ENCODE measurements at places on chromosomes 6 and 20.

DNA sequence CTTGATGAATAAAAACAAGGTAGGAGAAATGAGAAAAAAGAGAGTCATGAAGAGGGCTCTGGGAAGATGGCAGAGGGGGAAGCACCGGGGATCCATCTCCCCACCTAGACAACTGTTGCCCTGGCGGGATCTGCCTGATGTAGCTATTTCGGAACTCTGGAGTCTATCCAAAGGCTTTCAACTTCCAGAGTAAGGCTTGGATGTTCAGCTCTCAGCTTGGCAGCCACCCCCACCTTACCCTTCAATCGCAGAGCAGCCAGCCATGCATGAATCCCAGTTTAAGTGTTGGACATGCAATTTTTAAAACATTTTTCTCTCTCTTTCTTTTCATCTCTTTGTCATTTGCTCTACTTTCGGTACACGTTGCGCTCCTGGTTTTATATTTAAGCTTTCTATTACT, 275.9 kb upstream of the EXOC2 start:
- H3K36me3 ChIP-seq: no peaks in the 10 kb centered on the region
- H3K4me1 ChIP-seq: no peaks in the 10 kb centered on the region
- no peaks in the 10 kb centered on the region for H3K27me3 ChIP-seq
- no peak overlapping the region for H3K27ac ChIP-seq
- H3K4me3 ChIP-seq: no peak overlapping the region

DNA sequence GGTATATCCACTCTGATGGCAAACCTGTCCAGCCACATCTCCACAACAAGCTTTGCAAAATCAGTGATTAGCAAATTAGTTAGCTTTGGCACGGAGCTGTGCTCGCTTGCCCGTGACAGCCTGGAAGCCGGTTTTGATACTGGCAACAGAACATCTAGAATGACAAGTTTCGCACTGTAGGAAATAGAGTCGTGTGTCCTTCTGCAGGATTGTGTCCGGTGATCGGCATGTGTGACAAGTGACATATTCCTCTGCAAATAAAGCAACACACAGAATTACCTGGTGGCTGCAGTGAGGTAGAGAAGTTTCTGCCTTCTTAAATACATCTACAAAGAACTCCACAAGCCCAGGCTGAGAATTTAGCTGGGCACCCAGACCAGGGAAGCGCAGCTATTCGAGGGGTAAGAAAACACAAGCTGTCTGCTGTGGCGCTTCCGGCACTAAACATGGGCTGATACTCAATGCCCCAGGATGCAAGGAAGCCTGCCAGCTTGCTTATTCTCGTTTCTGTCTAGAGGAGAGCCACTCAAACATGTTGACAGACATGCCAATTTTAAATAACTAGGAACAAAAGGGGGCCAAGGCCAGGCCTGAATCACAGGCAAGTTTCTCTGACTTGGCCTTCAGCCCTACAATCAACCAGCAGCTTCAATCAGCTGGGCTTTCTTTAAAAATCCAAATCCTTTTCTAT, 22.2 kb downstream of the EIF2S2 start:
- peaks cover 4% of the 10 kb centered on the region for H3K36me3 ChIP-seq
- H3K4me1 ChIP-seq: no peaks in the 10 kb centered on the region
- no peak overlapping the region for H3K27ac ChIP-seq
- no peak for DNase-seq

DNA sequence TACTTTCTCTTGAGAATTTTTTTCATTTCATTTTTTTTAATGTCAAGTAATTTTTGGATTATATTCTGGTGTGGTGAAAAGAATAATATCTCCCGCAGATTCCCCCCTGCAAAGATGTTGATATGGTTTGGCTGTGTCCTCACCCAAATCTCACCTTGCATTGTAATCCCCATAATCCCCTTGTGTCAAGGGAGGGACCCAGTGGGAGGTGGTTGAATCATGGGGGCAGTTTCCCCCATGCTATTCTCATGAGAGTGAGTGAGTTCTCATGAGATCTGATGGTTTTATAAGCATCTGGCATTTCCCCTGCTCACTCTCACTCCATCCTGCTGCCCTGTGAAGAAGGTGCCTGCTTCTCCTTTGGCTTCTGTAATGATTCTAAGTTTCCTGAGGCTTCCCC, 58.7 kb upstream of the PMEPA1 start:
- DNase-seq: no peak
- H3K4me1 ChIP-seq: no peaks in the 10 kb centered on the region
- H3K27ac ChIP-seq: no peak overlapping the region
- no peaks in the 10 kb centered on the region for H3K36me3 ChIP-seq

DNA sequence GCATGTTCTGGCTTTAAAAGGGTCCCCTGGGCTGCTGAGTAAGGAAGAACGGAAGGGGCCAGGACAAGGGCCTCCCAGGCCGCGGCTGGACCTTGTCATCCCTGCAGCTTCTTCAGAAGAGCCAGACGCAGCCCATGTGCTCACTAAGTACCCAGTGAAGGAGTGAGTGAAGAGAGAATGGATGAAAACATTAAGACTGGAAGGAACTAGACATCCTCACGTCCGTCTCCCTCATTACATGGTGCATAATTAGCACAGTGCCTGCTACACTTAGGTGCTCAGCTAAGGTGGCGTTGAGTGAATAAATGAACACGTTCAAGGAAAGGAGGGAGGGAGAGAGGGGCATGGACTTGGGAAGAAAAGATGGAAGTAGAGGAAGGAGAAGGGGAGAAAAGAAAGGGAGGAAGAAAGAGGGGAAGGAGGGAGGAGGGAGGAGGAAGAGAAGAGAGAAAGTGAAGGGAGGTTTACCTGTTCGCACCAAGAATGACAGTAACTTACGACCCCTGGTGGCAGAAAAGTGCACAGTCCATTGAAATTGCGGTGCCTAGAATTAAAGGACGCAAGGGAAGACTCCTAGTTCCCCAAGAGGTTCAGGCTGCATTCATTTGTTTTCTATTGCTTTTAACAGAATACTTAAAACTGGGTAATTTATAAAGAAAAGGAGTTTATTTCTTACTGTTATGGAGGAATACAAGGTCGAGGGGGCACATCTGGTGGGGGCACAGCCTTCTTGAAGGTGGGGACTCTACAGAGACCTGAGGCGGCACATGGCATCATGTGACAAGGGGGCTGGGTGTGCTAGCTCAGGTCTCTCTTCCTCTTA, 8.0 kb downstream of the TP53RK start:
- no peak for DNase-seq
- H3K27me3 ChIP-seq: no peaks in the 10 kb centered on the region
- no peak overlapping the region for H3K4me3 ChIP-seq
- H3K36me3 ChIP-seq: peaks cover 35% of the 10 kb centered on the region
- H3K4me1 ChIP-seq: peaks cover 33% of the 10 kb centered on the region

- no peak overlapping the region for H3K27ac ChIP-seq
- H3K4me1 ChIP-seq: no peaks in the 10 kb centered on the region
- no peak overlapping the region for H3K4me3 ChIP-seq
- DNase-seq: no peak
- no peaks in the 10 kb centered on the region for H3K27me3 ChIP-seq
- no peaks in the 10 kb centered on the region for H3K36me3 ChIP-seq
These were observed 41.6 kb upstream of the ANKEF1 start for GRCh38 chr20:9993137-9993536.

- H3K36me3 ChIP-seq: peaks cover 96% of the 10 kb centered on the region
- H3K27me3 ChIP-seq: no peaks in the 10 kb centered on the region
- no peaks in the 10 kb centered on the region for H3K4me1 ChIP-seq
These were observed 43.1 kb downstream of the SLC17A5 start for GRCh38 chr6:73610444-73611275.

- peaks cover 70% of the 10 kb centered on the region for H3K4me1 ChIP-seq
- H3K27ac ChIP-seq: peak overlapping the region; percentile 94
- DNase-seq: no peak
- peak overlapping the region; percentile 63 for H3K4me3 ChIP-seq
- H3K36me3 ChIP-seq: no peaks in the 10 kb centered on the region
These were observed 680 bp downstream of the HLA-DPB1 start for GRCh38 chr6:33076406-33076934.

Data from spleen (tissue), 13 donors.